Smooth muscle cell of the umbilical artery (primary cell): ENCODE measurements at places on chromosomes 5 and 9. TPM values are rescaled to one million over a fixed set of nuclear protein-coding genes. Genes with fewer than 3 reads are reported as not detected.

The MEGF9 gene
- total RNA-seq = 6.5 and 7.4 TPM in 2 replicates

The KIF12 gene
- not detected in 2 replicates for total RNA-seq

The SPATA24 gene
- 2.3 and 4.2 TPM in 2 replicates for total RNA-seq

The KIF27 gene
- total RNA-seq = 4.2 TPM in 2 replicates

The CDH9 gene
- total RNA-seq = 0.59 TPM in 1 of 2 replicates, not detected in the other

The MEIKIN gene
- total RNA-seq = not detected in 2 replicates

The FGF18 gene
- 0.05 TPM in 1 of 2 replicates, not detected in the other for total RNA-seq

The GPR21 gene
- 0.89 and 0.97 TPM in 2 replicates for total RNA-seq

The WWC1 gene
- 1.2 and 7.0 TPM in 2 replicates for total RNA-seq

The ARAP3 gene
- 8.9 and 14.5 TPM in 2 replicates for total RNA-seq

The CLIC3 gene
- 2.5 and 3.3 TPM in 2 replicates for total RNA-seq

The STPG3 gene
- total RNA-seq = not detected in 2 replicates

The LEAP2 gene
- total RNA-seq = 0.18 and 0.30 TPM in 2 replicates

The SLC6A18 gene
- total RNA-seq = not detected in 2 replicates

The ZNF474 gene
- 0.37 and 1.2 TPM in 2 replicates for total RNA-seq

The TMED7 gene
- 212 and 279 TPM in 2 replicates for total RNA-seq
